Upper lobe of right lung (tissue), 1 donor: ENCODE measurements at places on chromosomes 5 and 9. TPM values are rescaled to one million over a fixed set of nuclear protein-coding genes. Genes with fewer than 3 reads are reported as not detected.

GRCh38 chr5:16909464-16909863, 26.6 kb downstream of the MYO10 start:
- no peak overlapping the region for H3K27ac ChIP-seq
- H3K4me3 ChIP-seq = no peak overlapping the region
- H3K27me3 ChIP-seq = no peaks in the 10 kb centered on the region
- DNase-seq = no peak
- peaks cover 35% of the 10 kb centered on the region for H3K4me1 ChIP-seq
- no peaks in the 10 kb centered on the region for H3K36me3 ChIP-seq

DNA sequence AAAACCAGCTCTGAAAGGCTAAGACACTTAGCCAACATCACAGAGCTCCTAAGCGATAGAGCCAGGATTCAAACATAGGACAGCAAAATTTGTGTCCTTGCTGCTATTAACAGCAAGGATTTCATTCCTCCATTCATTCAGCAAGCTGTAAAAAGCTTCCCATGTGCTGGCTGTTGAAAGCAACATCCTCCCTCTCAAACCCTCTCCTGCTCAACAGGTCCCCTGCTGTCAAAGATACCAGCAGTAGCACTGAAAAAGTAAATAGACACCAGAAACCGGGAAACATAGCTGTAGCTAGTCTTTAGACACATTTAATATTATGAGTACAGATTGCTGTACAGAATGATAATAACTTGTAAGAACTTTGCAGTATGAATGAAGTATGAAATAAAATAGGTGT, 52.6 kb upstream of the ADAMTSL1 start:
- DNase-seq = no peak
- H3K36me3 ChIP-seq = no peaks in the 10 kb centered on the region
- no peak overlapping the region for H3K27ac ChIP-seq
- H3K4me1 ChIP-seq = no peaks in the 10 kb centered on the region

DNA sequence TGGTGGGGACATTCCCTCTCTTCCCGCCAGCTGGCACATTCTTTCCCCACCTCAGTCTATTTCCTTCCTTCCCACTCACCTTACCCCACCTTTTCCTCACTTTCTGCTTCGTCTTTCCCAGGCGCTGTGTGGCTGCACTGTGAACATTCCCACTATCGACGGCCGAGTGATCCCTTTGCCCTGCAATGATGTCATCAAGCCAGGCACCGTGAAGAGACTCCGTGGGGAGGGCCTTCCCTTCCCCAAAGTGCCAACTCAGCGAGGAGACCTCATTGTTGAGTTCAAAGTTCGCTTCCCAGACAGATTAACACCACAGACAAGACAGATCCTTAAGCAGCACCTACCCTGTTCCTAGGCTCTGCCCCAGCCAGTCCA, 7.3 kb downstream of the DNAJB5 start:
- H3K27me3 ChIP-seq = no peaks in the 10 kb centered on the region
- peaks cover 7% of the 10 kb centered on the region for H3K36me3 ChIP-seq
- peaks cover 25% of the 10 kb centered on the region for H3K4me1 ChIP-seq
- no peak overlapping the region for H3K27ac ChIP-seq

- no peak overlapping the region for H3K4me3 ChIP-seq
- H3K36me3 ChIP-seq = no peaks in the 10 kb centered on the region
- DNase-seq = no peak
- no peaks in the 10 kb centered on the region for H3K4me1 ChIP-seq
Observed at GRCh38 chr5:1915316-1915715, 32.6 kb upstream of the IRX4 start.

The NME5 gene
- 2.4 TPM for total RNA-seq

The GPBP1 gene
- total RNA-seq = 63.0 TPM
